ENCODE measurements at places on chromosomes 2 and 18. TPM values are rescaled to one million over a fixed set of nuclear protein-coding genes. Genes with fewer than 3 reads are reported as not detected.

Gene PLCD4
- polyA plus RNA-seq = not detected

DNA sequence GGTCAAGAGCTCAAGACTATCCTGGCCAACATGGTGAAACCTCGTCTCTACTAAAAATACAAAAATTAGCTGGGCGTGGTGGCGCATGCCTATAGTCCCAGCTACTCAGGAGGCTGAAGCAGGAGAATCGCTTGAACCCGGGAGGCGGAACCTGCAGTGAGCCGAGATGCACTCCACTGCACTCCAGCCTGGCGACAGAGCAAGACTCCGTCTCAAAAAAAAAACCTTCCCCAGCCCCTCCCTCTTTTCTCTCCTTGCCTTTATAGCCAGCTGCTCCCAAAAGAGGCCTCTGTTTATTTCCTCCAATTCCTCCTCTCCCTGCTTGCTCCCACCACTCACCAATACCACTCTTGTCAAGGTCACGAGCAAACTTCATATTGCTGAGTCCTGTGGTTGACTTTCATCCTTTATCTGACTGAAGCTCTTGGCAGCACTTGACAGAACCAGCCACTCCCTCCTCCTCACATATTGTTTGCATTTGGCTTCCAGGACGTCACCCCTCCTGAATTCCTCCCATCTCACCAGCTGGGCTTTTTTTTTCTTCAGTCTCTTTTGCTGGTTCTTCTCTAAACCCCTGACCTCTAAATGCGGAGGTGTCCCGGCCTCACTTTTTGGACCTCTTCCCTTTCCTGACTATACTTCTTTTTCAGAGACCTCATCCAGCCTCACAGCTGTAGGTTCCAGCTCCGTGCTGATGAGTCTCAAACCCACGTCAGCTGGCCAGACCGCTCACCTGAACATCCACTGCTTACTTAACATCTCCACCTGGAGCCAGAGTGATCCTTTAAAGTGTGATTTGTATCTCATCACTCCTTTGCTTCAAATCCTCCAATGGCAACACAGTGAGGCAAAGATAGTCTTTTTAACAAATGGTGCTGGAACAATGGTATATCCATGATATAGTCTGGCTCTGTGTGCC lies 84.6 kb upstream of the CAB39 start:
- DNase-seq = no peak
- H3K36me3 ChIP-seq = no peaks in the 10 kb centered on the region
- H3K27me3 ChIP-seq = peaks cover 5% of the 10 kb centered on the region
- H3K4me3 ChIP-seq = no peak overlapping the region

Gene FZD7
- polyA plus RNA-seq = not detected

DNA sequence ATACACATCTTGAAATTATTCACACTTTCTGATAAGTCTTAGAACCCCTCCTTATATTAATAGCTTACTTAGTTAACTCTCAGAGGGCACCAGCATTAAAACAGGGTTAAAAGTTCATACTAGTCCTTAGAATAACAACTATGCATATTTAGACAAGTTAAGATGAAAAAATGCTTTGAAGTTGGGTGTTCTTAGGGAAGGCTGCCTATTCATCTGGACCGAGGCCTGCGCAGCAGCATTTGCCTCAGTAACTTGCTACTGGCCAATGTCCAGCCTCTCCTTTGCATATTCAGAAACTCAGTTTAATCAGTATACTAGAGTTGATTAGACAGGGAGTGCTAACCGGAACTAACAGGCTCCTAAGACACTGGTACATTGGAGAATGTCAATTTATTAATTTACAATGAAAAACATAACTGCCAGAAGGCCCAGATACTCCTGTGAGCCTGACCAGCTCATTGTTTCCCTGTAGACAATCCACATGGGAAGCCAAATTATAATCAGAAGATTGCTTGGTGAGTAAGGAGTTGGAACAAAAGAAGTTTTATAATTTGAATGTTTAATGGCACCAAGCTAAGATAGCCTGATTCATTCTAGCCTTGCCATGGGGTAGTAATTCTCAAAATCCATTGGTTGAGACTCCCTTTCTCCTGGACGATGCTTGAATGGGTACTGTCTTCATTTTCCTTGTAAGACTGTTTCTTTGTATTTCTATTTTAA lies 48.9 kb downstream of the DYNC1I2 start:
- no peak for DNase-seq
- no peaks in the 10 kb centered on the region for H3K27me3 ChIP-seq
- H3K4me3 ChIP-seq = no peak overlapping the region
- no peaks in the 10 kb centered on the region for H3K4me1 ChIP-seq
- H3K36me3 ChIP-seq = peaks cover 23% of the 10 kb centered on the region

DNA sequence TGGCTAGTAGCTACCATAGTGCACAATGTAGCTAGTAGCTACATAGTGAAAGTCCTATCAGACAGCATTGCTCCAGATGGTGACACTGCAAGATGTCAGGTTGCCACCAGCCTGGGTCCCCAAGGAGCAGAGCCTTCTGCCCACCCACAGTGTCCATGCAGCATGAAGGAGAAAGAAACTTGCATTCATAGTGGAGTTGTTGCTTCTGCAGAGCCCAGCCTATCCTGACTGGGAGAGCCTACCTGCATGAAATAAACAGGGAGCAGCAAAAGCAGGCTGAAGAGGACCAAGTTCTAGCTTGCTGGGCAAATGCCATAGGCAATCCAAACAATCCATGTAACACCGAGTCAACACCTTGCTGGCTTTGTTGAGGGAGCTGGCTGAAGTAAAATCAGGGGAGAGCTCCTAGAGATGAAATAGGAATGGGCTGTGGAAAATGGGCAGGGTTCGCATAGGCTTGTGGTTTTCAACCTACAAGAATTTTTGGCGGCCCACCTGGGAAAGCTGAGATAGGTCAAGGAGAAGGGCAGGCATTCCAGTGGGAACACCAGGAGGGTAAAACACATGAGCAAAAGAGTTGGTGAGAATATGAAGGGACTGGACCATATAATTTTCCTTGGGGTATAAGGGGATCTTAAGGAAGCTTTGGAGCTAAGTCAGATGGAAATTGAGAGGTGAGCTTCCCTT lies 195.8 kb downstream of the CYP26B1 start:
- H3K27ac ChIP-seq = no peak overlapping the region
- H3K4me1 ChIP-seq = no peaks in the 10 kb centered on the region
- DNase-seq = no peak
- H3K4me3 ChIP-seq = no peak overlapping the region
- no peaks in the 10 kb centered on the region for H3K36me3 ChIP-seq

Gene UGT1A5
- polyA plus RNA-seq = not detected

Gene KATNAL2
- 0.08 TPM for polyA plus RNA-seq

DNA sequence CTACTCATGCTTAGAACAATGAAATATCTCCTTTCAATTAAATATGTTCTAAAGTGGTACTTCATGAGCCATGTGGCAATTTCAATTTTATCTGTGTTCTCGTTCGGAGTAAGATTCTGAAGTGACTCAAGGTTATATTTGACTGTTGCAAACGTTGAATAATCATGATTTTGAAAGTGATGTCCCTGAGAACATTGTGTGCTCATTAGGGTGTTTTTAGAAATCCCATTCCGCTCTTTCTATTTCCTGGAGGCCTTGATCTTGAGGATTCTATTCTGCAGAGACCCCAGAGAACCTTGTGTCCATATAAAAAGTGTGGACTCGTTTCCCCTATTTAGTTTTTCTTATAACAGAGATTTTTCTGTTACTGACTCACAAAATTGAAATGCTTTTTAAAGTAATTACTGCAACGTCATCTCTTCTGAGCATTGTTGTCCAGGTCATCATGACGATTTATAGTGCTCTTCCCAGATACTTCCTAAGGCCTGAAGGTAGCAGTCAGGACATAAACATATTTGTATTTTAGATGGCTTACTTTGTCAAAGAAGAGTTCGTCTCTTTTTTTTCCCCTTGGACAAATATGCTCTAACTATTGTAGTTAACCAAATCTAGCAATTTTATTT lies 27.2 kb downstream of the IL1R2 start:
- H3K27me3 ChIP-seq = peaks cover 20% of the 10 kb centered on the region
- H3K36me3 ChIP-seq = no peaks in the 10 kb centered on the region
- H3K4me1 ChIP-seq = no peaks in the 10 kb centered on the region
- H3K27ac ChIP-seq = no peak overlapping the region
- no peak for DNase-seq
- H3K4me3 ChIP-seq = no peak overlapping the region

DNA sequence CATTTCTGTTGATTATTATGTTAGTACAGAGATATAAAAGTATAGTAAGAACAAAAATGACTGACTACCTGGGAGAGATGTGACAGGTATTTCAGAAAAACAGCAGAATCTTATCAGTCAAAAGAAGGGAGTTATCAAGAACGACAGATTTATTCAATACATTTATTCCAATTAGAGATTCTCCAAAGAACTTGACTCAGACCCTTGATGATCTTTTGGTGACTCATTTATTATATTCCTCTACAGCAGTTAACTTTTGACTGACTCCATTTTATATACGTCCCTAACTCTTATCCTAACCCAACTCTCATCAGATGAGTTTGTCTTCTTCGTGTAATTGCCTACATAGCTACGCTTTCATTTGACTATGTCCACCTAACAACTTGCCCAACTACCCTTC lies 91.1 kb downstream of the C2orf74 start:
- no peaks in the 10 kb centered on the region for H3K4me1 ChIP-seq
- H3K4me3 ChIP-seq = no peak overlapping the region
- DNase-seq = no peak
- H3K36me3 ChIP-seq = peaks cover 19% of the 10 kb centered on the region
- peak overlapping the region; percentile 12 for H3K27ac ChIP-seq
- H3K27me3 ChIP-seq = no peaks in the 10 kb centered on the region

- no peak overlapping the region for H3K4me3 ChIP-seq
- no peak for DNase-seq
- H3K4me1 ChIP-seq = no peaks in the 10 kb centered on the region
These were observed 245.4 kb downstream of the INSIG2 start for GRCh38 chr2:118333664-118334063.

DNA sequence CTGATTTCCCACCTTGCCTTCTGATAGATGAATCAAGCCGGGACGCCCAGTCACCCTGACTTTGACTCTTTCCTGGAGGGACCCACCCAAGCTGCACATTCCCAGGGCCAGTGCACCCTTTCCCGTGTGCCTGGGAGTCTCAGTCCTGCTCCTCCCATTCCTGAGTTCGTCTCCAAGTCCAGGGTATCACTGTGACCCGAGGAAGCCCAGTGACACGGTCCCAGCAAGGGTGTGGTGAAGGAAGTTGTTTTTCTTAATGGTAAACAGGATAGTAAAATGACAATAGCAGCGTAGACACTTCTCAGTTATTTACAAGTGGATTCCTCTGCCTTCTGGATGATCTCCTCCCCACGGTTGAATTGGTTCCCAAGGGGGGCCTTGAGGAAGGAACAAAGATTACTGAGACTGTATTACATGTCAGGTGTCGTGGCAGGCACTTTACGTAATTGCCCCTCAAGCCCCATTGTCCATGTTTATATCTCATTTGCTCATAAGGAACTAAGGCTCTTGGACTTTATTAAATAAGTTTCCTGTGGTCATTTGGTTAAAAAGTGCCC lies 123.3 kb downstream of the PRKCE start:
- H3K36me3 ChIP-seq = no peaks in the 10 kb centered on the region
- DNase-seq = no peak
- H3K27me3 ChIP-seq = peaks cover 2% of the 10 kb centered on the region
- no peak overlapping the region for H3K27ac ChIP-seq
- peaks cover 7% of the 10 kb centered on the region for H3K4me1 ChIP-seq
- no peak overlapping the region for H3K4me3 ChIP-seq
